ENCODE measurements at places on chromosomes 13 and 19. TPM values are rescaled to one million over a fixed set of nuclear protein-coding genes. Genes with fewer than 3 reads are reported as not detected.

GRCh38 chr19:5926641-5927440 lies 12.8 kb downstream of the CAPS start:
- DNase-seq = peak; percentile 45

DNA sequence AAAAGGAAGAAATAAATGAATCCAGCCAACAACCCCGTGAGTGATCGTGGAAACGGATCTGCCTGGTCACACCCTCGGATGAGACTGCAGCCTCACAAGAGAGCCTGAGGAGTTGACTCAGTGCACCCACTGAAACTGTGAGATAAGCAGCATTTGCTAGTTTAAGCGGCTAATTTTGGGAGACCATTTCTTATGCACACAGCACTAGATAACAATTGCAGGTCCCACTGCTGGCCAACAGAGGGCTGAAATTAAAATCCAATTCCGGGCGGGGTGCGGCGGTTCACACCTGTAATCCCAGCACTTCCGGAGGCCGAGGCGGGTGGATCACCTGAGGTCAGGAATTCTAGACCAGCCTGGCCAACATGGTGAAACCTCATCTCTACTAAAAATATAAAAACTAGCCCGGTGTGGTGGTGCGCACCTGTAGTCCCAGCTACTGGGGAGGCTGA lies 3.6 kb downstream of the UQCR11 start:
- no peak for DNase-seq

The C2CD4C gene
- total RNA-seq = 1.9 TPM

DNA sequence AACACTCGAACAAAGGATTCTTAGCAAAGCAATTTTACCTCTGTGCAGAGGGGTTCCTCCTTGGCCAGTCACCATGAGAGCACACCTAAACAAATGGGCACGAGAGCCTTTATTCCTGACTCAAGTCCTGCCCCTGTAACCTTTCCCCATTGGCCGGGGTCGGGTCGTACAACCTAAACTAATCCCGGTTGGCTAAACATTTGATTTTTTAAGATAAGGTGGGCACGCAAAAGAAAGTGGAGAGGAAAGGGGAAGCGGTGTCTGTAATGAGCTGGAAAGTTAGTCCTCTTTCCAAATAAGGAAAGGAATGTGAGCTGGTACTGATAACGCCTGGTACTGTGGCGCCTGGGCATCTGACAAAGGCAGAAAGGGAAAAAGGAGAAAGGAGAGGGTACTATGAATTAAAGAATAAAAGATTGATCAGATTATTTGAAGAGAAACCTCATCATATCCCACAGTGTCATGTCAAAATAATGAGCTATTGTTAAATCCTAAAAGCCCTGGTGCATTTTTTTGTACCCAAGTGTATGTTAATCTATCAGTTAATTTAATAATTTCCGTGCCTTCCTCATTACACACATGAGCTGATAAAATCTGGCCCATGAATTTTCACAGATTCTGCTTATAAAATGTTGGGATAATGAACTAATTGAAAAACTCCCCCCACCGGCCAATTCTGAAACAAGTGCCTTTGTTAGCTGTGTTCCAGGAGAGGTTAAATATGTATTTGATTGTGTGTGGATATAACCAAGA lies 335.7 kb downstream of the RFC3 start:
- no peak for DNase-seq
